Activated T-cell treated with anti-CD3 and anti-CD28 coated beads, Interleukin-2, amount 50 U/mL, for 72 hours (primary cell): ENCODE measurements at places on chromosomes 1 and 21. TPM values are rescaled to one million over a fixed set of nuclear protein-coding genes. Genes with fewer than 3 reads are reported as not detected.
A peak's percentile ranks its signal among the peaks of the same experiment; 100 is the strongest.

WNT3A gene
- total RNA-seq: not detected

LCE1B gene
- not detected for total RNA-seq

SDC3 gene
- 0.12 TPM for total RNA-seq

OR2T3 gene
- not detected for total RNA-seq

SLC5A9 gene
- total RNA-seq: not detected

- DNase-seq: no peak
- no peaks in the 10 kb centered on the region for H3K27me3 ChIP-seq
- no peaks in the 10 kb centered on the region for H3K36me3 ChIP-seq
- H3K27ac ChIP-seq: no peak overlapping the region
- no peaks in the 10 kb centered on the region for H3K4me1 ChIP-seq
Observed at GRCh38 chr21:31254131-31254530, 89.9 kb downstream of the TIAM1 start.

GRCh38 chr1:72283022-72283306 is 625 bp upstream of the NEGR1 start:
- H3K4me1 ChIP-seq: peaks cover 6% of the 10 kb centered on the region
- H3K27me3 ChIP-seq: peaks cover 24% of the 10 kb centered on the region
- no peak for DNase-seq
- no peak overlapping the region for H3K27ac ChIP-seq

DNA sequence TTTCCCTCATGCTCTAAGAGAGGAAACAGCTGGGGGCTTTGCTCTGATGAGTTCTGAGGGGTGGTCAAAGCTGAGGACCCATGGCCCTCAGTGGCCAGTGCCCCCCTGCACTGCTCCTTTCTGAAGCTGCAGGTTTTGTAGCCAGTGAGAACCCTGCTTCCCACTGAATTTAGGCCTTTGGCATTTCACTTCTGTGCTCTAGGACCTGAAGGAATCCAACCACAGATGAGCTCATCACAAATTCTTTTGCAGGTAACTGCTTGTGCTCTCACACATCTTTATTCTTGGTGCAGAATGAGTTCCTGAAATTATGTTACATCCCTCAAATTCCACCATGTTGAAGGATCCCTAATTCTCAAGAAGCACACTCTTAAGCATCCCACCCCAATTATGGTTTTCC is 248.7 kb upstream of the IRF2BP2 start:
- H3K27me3 ChIP-seq: peaks cover 6% of the 10 kb centered on the region
- DNase-seq: no peak
- no peaks in the 10 kb centered on the region for H3K36me3 ChIP-seq
- no peak overlapping the region for H3K4me3 ChIP-seq

- H3K27me3 ChIP-seq: peaks cover 20% of the 10 kb centered on the region
- no peak overlapping the region for H3K4me3 ChIP-seq
- H3K4me1 ChIP-seq: peaks cover 7% of the 10 kb centered on the region
- no peaks in the 10 kb centered on the region for H3K36me3 ChIP-seq
Observed at GRCh38 chr1:175841738-175842187, 98.4 kb upstream of the TNR start.

- no peak overlapping the region for H3K4me3 ChIP-seq
- no peak for DNase-seq
- no peaks in the 10 kb centered on the region for H3K36me3 ChIP-seq
- H3K27ac ChIP-seq: no peak overlapping the region
- H3K4me1 ChIP-seq: no peaks in the 10 kb centered on the region
Observed at GRCh38 chr1:219081943-219082925, 91.4 kb upstream of the LYPLAL1 start.

- no peak overlapping the region for H3K27ac ChIP-seq
- H3K36me3 ChIP-seq: no peaks in the 10 kb centered on the region
- no peak for DNase-seq
- H3K4me1 ChIP-seq: no peaks in the 10 kb centered on the region
Observed at GRCh38 chr21:24367936-24368335, 1239.3 kb downstream of the MRPL39 start.

GRCh38 chr1:173868266-173869020 is at the start of gene ZBTB37:
Gene ZBTB37, plus strand, starts transcription at chr1:173868380. Its CDS starts 1,846 bp downstream, at chr1:173870226.
- H3K4me1 ChIP-seq: peaks cover 81% of the 10 kb centered on the region
- DNase-seq: peak; percentile 94
- peak within 1 kb of the TSS; percentile 95 for H3K4me3 ChIP-seq
- no peaks in the 10 kb centered on the region for H3K27me3 ChIP-seq
- H3K36me3 ChIP-seq: peaks cover 29% of the 10 kb centered on the region
- peak within 1 kb of the TSS; percentile 95 for H3K27ac ChIP-seq

DNA sequence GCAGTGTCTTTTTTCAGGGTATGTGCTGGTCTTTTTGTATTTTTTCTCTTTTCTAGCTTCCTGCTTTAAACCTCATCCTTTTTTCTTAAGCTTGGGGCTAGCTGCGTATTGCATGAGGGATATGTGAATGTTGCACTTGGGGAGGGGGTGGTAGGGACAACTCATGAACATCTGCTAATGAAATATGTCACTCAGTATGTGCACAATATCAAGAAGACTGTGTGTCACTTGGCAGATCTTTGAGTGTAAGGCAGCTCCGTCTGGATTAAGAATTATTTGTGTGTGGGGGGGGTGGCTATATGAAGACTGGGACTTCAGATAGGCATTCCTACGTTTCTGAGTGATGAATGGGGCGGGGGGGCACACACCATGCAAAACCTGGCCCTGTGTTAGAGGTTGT is 170.4 kb upstream of the CACNA1E start:
- H3K36me3 ChIP-seq: no peaks in the 10 kb centered on the region
- H3K27me3 ChIP-seq: peaks cover 59% of the 10 kb centered on the region
- H3K27ac ChIP-seq: no peak overlapping the region
- H3K4me1 ChIP-seq: peaks cover 23% of the 10 kb centered on the region

GRCh38 chr1:27528818-27529703 is 39.1 kb upstream of the WASF2 start:
- H3K27me3 ChIP-seq: no peaks in the 10 kb centered on the region
- H3K4me1 ChIP-seq: peaks cover 55% of the 10 kb centered on the region
- DNase-seq: no peak
- peak overlapping the region; percentile 80 for H3K4me3 ChIP-seq
- no peak overlapping the region for H3K27ac ChIP-seq
- H3K36me3 ChIP-seq: peaks cover 2% of the 10 kb centered on the region

DNA sequence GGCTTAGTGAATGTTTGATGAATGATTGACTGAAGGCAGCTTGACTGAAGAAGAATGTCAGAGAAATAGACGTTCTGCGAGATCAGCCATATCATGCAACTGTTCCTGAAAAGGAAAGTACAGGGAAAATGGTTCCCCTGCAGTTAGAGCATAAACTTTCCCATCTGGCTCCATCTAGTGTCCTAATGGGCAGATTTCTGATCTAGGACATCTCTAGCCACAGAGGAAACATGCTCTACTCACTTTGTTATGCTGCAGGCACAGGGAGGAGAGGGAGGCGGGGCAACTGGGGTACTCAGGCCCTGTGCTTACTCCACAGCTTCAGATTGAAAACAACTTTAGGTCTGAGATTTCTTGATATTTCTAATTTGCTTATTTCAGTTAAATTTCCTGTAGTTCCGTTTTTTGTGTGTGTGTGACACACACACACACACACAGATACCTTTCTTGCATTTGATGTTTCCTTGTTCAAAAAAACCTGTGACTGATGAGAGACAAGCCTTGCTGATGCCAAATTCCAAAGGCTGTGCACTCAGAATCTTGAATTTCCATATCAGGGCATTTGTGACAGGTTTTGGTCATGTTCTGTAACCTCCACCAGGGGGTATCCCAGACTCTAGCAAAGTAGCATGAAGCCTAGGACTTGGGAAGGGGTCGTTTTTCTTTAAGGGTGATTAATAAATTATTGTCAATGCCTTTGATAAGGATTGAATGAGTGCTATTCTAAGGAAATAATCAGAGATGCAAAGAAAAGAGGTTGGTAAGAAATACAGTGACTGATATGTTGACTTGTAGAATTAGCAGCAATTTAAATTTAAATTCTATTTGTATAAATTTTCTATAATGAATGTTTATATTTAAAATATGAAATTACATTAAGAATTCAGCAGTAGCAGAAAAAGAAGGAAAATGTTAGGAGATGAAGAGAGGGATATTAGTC is 139.7 kb upstream of the BEND5 start:
- no peak overlapping the region for H3K4me3 ChIP-seq
- no peaks in the 10 kb centered on the region for H3K36me3 ChIP-seq
- no peaks in the 10 kb centered on the region for H3K4me1 ChIP-seq
- no peak for DNase-seq
- H3K27me3 ChIP-seq: no peaks in the 10 kb centered on the region

DNA sequence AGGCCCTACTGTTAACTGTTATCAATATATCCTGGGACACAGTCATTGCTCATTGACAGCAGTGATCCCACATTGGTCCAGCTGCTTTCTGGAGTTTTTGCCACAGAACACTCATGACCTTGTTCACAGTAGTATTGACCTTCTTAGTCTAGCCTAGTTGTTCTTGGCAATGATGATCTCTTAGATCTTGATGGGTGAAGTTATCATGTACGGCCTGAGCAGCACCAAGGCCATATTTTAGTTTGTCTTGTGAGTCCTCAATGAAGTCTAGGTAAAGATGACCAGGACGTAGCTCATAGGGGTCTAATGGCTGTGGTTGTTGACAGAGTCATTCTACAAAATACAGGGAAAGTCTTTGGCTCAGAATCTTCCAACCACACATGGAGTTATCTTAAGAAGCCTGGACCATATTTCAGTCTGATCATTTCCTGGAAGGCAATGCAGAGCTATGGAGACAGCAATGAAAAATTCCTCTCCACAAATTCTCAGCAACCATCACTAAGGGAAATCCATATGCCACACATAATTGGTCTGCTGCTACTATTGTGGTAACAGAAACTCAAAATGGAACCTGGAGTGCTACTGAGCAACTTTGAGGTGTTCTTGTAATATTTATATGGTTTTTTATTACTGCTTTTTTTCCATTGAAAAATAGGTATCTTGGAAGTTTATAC is 279.6 kb downstream of the GRIK1 start:
- H3K4me1 ChIP-seq: peaks cover 18% of the 10 kb centered on the region
- no peak for DNase-seq
- H3K36me3 ChIP-seq: peaks cover 3% of the 10 kb centered on the region
- peaks cover 23% of the 10 kb centered on the region for H3K27me3 ChIP-seq

DNA sequence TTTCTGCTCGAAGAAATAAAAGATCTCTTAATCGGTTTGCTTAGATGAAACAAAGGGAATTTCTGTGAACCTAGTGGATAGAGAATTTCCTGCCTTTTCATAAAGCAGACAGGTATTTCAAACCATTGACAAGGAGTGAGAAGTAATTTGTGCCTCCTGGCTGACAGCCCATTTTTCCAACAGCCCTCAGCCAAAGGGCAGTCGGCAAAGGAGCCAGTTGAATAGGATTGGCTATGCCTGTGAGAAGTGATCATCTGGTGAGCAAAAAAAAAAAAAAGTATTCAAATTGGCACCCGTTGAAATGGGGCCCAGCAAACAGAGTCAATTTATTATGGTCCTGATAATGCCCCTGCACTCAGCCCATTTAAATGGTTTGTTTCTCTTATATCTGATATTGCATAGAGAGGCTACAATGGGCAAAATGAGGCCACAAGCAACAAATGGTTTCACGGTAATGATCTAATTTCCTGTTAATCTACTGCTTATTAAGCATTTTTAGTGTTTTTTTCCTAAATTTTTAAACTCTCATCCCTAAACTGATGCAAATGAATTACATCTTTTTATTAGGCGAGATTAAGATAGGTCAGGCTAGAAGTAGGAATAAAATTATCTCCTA is 477.5 kb downstream of the NUF2 start:
- no peaks in the 10 kb centered on the region for H3K4me1 ChIP-seq
- no peak overlapping the region for H3K4me3 ChIP-seq
- no peaks in the 10 kb centered on the region for H3K27me3 ChIP-seq
- no peak for DNase-seq

DNA sequence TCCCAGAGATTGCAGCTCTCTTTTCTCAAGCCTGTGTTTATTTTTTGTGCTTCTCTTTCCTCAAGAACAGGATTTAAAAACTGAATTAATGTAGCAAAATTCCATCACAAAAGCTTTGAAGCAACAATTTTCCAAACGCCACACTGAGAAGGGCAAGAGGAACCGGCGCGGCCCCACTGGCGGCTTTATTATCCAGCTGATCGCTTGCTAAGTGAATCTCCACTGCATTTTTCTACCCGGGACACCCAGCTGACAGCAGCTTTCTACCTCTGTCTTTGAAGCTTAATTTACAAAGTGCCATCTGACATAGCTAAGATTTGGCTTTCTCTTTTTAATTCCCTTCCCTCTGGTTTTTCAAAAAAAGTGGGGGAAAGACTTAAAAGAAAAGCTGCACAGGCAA is 369.3 kb upstream of the C1orf174 start:
- H3K27me3 ChIP-seq: no peaks in the 10 kb centered on the region
- no peak overlapping the region for H3K4me3 ChIP-seq
- H3K27ac ChIP-seq: no peak overlapping the region
- H3K36me3 ChIP-seq: no peaks in the 10 kb centered on the region

DNA sequence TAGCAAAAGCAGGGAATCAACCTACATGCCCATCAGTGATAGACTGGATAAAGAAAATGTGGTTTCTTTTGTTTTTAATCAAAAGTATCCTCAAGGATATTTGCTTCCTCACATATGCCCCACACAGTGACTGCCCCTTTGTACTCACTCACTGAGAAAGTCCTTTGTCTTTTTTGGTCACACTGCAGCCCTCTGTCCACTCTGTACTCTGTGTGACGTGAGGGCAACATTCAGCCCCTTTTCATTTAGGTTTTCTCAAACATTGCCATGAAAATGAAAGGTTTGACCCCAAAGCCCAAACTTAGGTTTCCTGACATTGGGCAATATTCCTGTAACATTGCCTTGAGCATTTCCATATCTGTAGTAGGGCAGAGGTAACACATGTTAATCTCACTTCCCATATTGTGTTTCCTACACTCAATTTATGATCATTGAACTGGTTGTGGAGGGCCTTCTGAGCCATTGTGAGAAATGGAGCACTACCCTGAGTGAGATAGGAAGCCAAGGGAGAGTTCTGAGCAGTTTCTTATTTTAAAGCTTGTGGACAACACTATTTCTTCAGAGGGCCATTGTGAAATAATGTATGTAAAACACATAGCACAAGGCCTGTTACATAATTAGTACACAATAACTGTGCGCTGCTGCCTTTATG is 501.9 kb upstream of the C1orf87 start:
- H3K27me3 ChIP-seq: no peaks in the 10 kb centered on the region
- H3K27ac ChIP-seq: no peak overlapping the region
- H3K4me1 ChIP-seq: no peaks in the 10 kb centered on the region
- no peak for DNase-seq

GRCh38 chr1:21499283-21499950 is 9.8 kb upstream of the ALPL start:
- DNase-seq: no peak
- H3K27ac ChIP-seq: no peak overlapping the region
- no peaks in the 10 kb centered on the region for H3K4me1 ChIP-seq
- H3K36me3 ChIP-seq: no peaks in the 10 kb centered on the region
- H3K27me3 ChIP-seq: peaks cover 9% of the 10 kb centered on the region
- no peak overlapping the region for H3K4me3 ChIP-seq

- H3K27ac ChIP-seq: no peak overlapping the region
- H3K27me3 ChIP-seq: no peaks in the 10 kb centered on the region
- DNase-seq: no peak
- no peaks in the 10 kb centered on the region for H3K4me1 ChIP-seq
- H3K4me3 ChIP-seq: no peak overlapping the region
Observed at GRCh38 chr1:71641903-71642302, 561.1 kb upstream of the ZRANB2 start.
